ENCODE measurements at places on chromosomes 6 and 20.
A peak's percentile ranks its signal among the peaks of the same experiment; 100 is the strongest.

GRCh38 chr6:90284236-90285041 is 12.2 kb downstream of the BACH2 start:
- peak; percentile 63 for DNase-seq

DNA sequence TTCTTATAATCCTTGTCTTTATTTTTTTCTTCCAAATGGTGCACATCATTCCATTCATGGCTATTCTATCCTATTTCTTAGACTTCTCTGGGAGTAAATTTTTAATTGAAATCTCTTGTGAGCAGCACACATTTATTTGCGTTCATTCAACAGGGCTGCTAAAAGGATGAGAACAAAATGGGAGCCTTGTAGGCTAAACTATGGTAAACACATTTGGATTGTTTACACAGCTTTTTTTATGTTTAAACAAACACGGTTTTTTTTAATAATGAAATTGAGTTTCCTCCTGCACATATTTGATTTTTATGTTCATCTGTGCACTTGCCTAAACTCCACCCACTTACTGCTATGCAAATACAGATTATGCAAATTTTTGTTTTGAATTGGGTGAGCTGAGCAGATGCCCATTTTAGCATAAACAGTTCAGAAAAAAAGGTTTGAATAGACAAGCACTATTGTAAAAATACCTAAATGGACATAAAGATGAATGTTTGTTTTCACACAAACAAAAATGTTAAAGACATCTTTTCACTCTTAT is 92.0 kb downstream of the OLIG3 start:
- no peak for DNase-seq

GRCh38 chr20:51631011-51631950 is 88.8 kb upstream of the NFATC2 start:
- peak; percentile 24 for DNase-seq

DNA sequence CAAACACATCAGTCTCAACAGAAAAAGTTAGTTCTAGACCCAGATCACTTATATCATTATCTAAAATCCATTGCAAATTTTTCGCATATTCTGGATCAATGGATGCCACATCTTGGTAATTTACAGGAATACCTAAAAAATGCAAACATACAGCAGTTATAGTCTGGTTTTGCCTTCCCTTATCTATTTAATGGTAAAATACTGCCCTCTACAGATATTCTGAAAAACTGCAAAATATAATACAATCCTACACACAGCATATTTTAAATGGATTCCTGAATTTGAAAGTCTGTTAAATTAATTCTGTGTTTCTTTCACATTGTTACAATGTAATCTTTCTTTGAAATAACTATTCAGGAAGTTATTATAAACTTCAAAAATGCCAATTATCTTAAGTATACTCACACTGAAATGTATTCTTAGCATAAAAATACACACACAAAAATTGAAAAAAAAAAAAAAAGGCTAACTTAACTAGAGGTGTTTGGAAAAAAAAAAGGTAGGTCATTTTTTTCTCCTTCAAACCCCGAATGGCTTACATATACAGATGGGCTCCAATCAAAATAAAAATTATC is 88.4 kb downstream of the HACE1 start:
- DNase-seq, result peak; percentile 9

- no peak for DNase-seq
Observed at GRCh38 chr6:36958775-36959554, 4.4 kb downstream of the PI16 start.

DNA sequence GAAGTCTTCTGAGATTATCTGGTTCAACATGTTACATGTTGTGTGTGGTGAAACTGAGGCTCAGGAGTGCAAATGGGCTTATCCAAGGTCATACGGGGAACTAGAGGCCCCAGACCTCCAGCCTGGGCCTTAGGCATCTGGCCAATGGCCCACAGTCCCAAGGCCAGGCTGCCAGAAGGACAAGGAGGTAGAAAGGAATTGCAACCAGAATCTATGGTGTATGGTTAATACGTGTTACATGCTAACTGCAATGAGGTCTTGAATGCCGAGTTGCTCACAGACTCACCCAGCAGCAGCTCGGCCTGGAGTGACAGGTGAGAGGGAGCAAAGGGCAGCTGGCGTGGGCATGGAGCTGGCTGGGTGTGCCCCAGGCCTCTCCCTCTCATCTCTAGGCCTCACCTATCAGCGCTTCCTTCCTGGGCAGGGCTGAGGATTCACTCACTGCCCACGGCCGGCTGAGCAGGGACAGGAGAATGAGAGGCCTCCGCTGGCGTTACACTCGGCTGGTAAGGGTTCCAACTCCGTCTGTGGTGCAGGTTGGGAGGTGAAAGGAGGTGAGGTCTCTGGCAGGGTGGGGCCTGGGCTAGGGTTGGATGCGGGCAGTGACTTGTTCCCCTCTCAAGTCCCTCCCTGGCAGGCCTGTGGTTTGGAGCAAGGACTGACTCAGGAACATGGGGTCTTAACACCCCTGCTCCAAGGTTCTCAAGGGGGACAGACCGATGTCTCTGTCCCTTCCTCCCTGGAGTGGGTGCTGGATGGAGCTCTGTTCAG is at the start of gene TLDC2:
TLDC2 (plus strand) TSS at position 437 of the 771 bp plus-strand sequence; CDS start at position 474, 37 bp downstream.
- no peak for DNase-seq

DNA sequence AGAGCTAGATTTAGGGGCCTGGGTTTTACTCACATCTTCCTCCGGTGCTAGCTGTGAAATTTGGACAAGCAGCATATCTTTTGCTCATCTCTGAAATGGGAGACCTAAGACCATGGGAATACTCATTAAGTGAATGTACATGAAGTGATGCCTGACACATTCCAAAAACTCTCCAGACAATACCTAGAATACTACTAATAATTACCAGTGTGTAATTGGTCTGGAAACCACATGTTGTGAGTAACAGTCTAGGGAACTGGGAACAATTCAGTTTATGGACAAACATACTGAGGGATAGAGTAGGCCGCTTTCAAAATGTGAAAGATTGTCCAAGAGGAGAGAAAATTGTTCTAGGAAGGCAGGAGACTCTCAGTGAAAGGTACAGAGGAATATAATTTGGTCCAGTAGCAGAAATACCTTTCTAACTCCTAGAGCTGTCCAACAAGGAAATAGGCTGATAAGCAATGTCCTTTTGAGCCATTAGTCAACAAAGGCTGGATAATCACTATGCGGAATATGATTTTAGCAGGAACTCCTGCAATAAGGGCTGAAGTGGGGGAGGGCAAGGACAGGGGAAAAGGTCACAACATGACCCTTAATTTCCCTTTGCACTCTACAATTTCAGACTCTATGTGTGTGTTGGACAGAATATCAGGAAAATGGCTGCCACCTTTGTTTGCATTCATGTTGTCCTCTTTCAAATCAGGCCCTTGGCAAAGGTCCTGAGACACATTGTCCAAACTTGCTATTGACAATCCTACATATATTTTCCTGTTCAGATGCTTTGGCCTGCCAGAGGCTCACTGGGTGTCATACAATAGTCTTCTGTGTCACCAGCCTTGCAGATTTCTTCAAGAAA is 315.4 kb downstream of the PLCB1 start:
- no peak for DNase-seq

GRCh38 chr6:7728855-7729590 is 3.1 kb downstream of the BMP6 start:
- no peak for DNase-seq

DNA sequence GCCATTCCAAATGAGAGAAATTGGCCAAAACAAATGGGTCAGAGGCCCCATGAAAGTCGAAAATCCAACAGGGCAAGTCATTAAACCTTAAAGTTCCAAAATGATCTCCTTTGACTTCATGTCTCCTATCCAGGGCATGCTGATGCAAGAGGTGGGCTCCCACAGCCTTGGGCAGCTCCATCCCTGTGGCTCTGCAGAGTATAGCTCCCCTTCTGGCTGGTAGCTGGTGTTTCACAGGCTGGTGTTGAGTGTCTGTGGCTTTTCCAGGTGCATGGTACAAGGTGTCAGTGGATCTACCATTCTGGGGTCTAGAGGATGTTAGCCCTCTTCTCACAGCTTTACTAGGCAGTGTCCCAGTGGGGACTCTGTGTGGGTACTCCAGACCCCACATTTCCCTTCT is 115.2 kb upstream of the LAMA2 start:
- no peak for DNase-seq

GRCh38 chr20:52049001-52049731 is 142.4 kb downstream of the ZFP64 start:
- DNase-seq, result no peak

DNA sequence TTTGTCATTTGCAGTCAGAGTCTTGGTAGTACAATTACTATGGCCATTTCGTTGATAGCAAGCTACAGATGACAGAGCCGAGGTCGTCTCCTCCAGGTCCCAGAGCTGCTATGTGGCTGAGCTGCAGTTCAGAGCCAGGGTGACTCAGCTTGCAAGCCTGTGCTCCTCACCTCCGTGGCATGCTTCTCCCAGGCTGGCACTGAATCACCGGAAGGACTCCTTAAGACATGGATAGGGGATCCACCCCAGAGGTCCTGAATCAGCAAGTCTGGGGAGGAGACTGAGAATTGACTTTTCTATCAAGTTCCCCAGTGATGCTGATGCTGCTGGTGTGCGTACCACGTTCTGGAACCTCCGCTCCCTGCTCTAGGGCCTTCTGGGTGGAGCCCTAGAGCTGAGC is 291.2 kb downstream of the CDH26 start:
- no peak for DNase-seq

- no peak for DNase-seq
Observed at GRCh38 chr20:60254901-60255411, 296.7 kb downstream of the CDH26 start.

DNA sequence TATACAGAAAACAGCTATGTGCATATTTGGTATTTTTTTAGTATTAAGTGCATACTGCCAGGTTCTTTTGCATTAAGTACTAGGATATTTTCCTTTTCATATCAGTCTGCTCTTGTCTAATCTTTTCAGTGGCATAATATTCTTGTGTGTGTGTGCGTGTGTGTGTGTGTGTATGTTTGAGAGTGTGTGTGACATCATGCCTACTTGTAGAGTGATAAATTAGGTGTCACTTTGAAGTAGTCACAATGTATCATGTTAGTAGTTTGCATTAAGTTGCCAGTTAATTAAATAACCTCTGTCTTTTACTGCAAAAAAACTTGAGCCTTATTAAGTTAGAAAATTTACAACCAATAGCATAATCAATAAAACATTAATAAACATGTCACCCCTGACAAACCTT is 65.3 kb downstream of the CD83 start:
- DNase-seq, result no peak

DNA sequence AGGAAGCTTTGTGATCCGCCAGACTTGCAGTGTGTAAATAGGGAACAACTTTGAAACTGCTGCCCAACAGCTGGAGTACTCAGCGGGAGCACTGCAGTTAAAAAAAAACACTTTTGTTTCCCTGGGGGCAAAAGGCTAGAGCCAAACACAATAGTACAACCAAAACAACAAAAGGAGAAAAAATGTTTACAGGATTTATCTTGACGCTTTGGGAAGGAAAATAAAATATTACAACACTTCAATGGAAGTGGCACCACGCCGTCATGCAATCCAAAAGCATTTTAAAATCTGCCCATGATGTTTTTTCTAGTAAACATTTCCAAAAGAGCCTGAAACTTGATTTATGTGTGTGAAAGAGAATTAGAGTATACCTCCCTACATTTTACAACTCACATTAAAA is 26.0 kb downstream of the PTPRK start:
- no peak for DNase-seq

DNA sequence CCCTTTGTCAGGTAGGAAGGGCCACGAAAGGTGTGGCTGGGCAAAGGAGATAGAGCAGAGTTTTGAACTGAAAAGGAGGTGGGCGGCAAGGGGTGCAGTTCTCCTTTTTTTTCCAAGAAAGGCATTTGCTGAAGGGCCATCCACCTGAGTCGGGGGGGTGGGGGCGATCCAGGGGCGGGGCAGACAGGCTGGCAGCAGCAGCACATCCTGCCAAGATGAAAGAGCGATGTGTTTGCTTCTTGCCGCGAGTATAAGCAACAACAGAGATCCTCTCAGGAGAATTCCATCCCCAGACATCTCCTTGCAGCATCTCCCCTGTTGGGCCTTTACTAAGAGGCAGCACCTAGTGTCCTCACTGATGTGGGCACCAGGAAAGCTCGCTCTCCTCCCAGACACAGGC is 516.5 kb downstream of the CD83 start:
- no peak for DNase-seq

GRCh38 chr6:36715469-36715868 is 17.8 kb downstream of the RAB44 start:
- DNase-seq, result no peak

- no peak for DNase-seq
Observed at GRCh38 chr6:140897349-140897748, 1235.4 kb upstream of the GJE1 start.

- DNase-seq, result no peak
Observed at GRCh38 chr6:31631681-31632278, 11.3 kb downstream of the PRRC2A start.

- DNase-seq, result no peak
Observed at GRCh38 chr6:90584636-90585255, 2.1 kb downstream of the MAP3K7 start.

GRCh38 chr6:41768545-41769308 is 11.0 kb downstream of the FRS3 start:
- DNase-seq, result no peak

- DNase-seq, result no peak
Observed at GRCh38 chr20:32070690-32071213, 18.7 kb downstream of the HCK start.

DNA sequence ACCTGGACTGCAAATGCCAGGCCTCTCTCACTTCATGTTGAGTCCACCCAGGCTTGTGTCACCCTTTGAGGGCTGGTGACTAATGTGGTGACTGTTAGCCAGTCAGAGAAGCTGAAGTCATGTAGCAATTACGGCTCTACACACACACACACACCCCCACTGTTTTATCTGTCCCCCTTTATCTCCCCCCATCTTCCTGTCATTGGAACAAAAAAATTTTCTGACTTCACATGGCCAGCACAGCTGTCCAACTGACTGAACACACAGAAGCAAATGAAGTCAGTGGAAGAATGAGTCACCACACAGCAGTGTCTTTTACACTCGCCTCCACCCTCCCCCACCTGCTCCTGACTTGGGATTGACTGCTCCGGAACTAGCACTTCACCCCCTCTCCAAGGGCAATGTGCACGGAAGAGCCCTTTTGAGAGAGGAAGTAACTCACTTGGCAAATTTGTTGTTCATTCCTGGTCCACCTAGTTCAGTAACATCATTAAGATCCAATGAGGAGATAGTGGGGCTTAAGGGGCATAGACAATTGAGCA is 198.0 kb downstream of the RNF144B start:
- DNase-seq, result no peak

GRCh38 chr6:14665827-14666724 is 548.5 kb downstream of the CD83 start:
- no peak for DNase-seq

GRCh38 chr6:150547502-150548222 is 52.0 kb upstream of the PLEKHG1 start:
- no peak for DNase-seq

GRCh38 chr6:29617782-29618554 is 15.0 kb downstream of the GABBR1 start:
- DNase-seq, result no peak

- DNase-seq, result no peak
Observed at GRCh38 chr6:32559747-32560146, 29.7 kb upstream of the HLA-DRB5 start.

- no peak for DNase-seq
Observed at GRCh38 chr6:100464162-100464851, 414 bp downstream of the SIM1 start.

GRCh38 chr20:17262786-17263185 is 35.9 kb downstream of the PCSK2 start:
- DNase-seq, result no peak

All from immature natural killer cell (primary cell).